Small intestine (tissue), 16 donors: ENCODE measurements at places on chromosomes 6 and 20. TPM values are rescaled to one million over a fixed set of nuclear protein-coding genes. Genes with fewer than 3 reads are reported as not detected.

The RIPPLY2 gene
- polyA plus RNA-seq, result not detected

The PRDM13 gene
- polyA plus RNA-seq, result not detected

The HCRTR2 gene
- polyA plus RNA-seq, result not detected

The SLC22A3 gene
- 0.67 TPM for polyA plus RNA-seq

The MYL9 gene
- 279 TPM for polyA plus RNA-seq

The RFX6 gene
- polyA plus RNA-seq, result 0.73 TPM

The OLIG3 gene
- not detected for polyA plus RNA-seq

The PEDS1 gene
- 16.8 TPM for polyA plus RNA-seq

The AIG1 gene
- 244 TPM for polyA plus RNA-seq

The TAGAP gene
- polyA plus RNA-seq, result 1.6 TPM

The BCAS1 gene
- polyA plus RNA-seq, result 43.2 TPM

The PKIB gene
- polyA plus RNA-seq, result 50.3 TPM

The LY6G6C gene
- polyA plus RNA-seq, result not detected

The SMOC2 gene
- 0.89 TPM for polyA plus RNA-seq

The CHD6 gene
- polyA plus RNA-seq, result 5.3 TPM

The PPIL4 gene
- 34.8 TPM for polyA plus RNA-seq

The SDCBP2 gene
- polyA plus RNA-seq, result 481 TPM

The BMP6 gene
- polyA plus RNA-seq, result 1.4 TPM

The SLCO4A1 gene
- 0.58 TPM for polyA plus RNA-seq

The ZSCAN31 gene
- polyA plus RNA-seq, result 3.4 TPM

The IPCEF1 gene
- 2.1 TPM for polyA plus RNA-seq

The LHFPL5 gene
- polyA plus RNA-seq, result not detected

The OR12D3 gene
- not detected for polyA plus RNA-seq

The DAAM2 gene
- polyA plus RNA-seq, result 12.9 TPM

The TRIM10 gene
- polyA plus RNA-seq, result 5.4 TPM

The RIMS1 gene
- polyA plus RNA-seq, result not detected

The BPIFB2 gene
- not detected for polyA plus RNA-seq

The CDH22 gene
- polyA plus RNA-seq, result 0.03 TPM

The SLC2A4RG gene
- polyA plus RNA-seq, result 16.2 TPM

The MLN gene
- polyA plus RNA-seq, result 89.2 TPM

The STMN3 gene
- 6.8 TPM for polyA plus RNA-seq

The ETV7 gene
- 12.5 TPM for polyA plus RNA-seq

The TFAP2A gene
- not detected for polyA plus RNA-seq

The SDHAF4 gene
- 6.7 TPM for polyA plus RNA-seq

The CRIP3 gene
- 2.7 TPM for polyA plus RNA-seq

The ZNF341 gene
- 4.4 TPM for polyA plus RNA-seq

The DOK5 gene
- 1.1 TPM for polyA plus RNA-seq

The LY6G6D gene
- polyA plus RNA-seq, result not detected

The RNF39 gene
- polyA plus RNA-seq, result 0.78 TPM

The SRF gene
- polyA plus RNA-seq, result 21.6 TPM

The CPXM1 gene
- 1.8 TPM for polyA plus RNA-seq

The HBS1L gene
- 23.0 TPM for polyA plus RNA-seq

The ULBP2 gene
- 0.10 TPM for polyA plus RNA-seq

The FAM162B gene
- 0.30 TPM for polyA plus RNA-seq

The DSE gene
- polyA plus RNA-seq, result 4.9 TPM

The TFAP2B gene
- polyA plus RNA-seq, result not detected

The C6orf47 gene
- 23.5 TPM for polyA plus RNA-seq

The CDH26 gene
- polyA plus RNA-seq, result 1.1 TPM

The ZSCAN9 gene
- 15.5 TPM for polyA plus RNA-seq

The MCCD1 gene
- not detected for polyA plus RNA-seq

The ELOVL2 gene
- polyA plus RNA-seq, result not detected

The PROKR2 gene
- polyA plus RNA-seq, result not detected

The CST4 gene
- polyA plus RNA-seq, result not detected
